Activated naive CD8-positive, alpha-beta T cell treated with anti-CD3 and anti-CD28 coated beads for 36 hours (primary cell): ENCODE measurements at places on chromosomes 12 and 14. TPM values are rescaled to one million over a fixed set of nuclear protein-coding genes. Genes with fewer than 3 reads are reported as not detected.

PRB2 gene
- total RNA-seq = not detected

DNA sequence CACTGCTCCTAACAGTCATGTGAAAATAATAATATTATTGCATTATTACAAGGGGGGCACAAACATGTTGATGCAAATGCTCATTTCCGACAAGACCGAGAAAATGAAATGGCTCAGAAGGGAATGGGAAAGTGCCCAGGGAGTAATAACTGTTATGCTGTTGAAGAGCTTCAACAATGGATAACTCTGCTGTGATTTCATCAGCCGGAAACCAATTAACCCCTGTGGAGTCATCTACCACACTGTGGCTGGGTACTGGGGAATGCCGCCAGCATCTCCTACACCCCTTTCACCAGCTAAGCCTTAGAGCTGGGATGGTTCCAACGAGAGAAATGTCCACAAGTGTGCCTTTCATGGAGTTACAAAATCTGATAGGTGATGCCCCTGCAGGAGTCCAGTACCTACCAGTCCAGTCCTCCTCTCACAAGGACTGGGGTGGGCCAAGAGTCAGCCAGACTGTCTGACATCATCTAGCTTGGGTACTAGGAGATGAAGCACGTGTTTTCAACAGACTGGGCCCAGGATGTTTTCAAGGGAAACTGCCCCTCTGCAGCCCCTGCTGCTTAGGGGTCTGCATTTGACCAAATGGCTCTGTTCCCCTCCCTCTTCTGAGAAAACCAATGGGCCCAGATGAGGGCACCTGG is 509.3 kb upstream of the CCDC196 start:
- H3K36me3 ChIP-seq = no peaks in the 10 kb centered on the region
- no peak for DNase-seq
- H3K4me3 ChIP-seq = no peak overlapping the region
- no peak overlapping the region for H3K27ac ChIP-seq

- no peaks in the 10 kb centered on the region for H3K4me1 ChIP-seq
- DNase-seq = no peak
- H3K27ac ChIP-seq = no peak overlapping the region
- no peaks in the 10 kb centered on the region for H3K36me3 ChIP-seq
- H3K4me3 ChIP-seq = no peak overlapping the region
These were observed 65.9 kb downstream of the AVPR1A start for GRCh38 chr12:63085120-63085519.

GRCh38 chr12:12542964-12543363 is 19.7 kb downstream of the DUSP16 start:
- no peak overlapping the region for H3K27ac ChIP-seq
- H3K4me3 ChIP-seq = no peak overlapping the region
- H3K4me1 ChIP-seq = peaks cover 22% of the 10 kb centered on the region
- peaks cover 11% of the 10 kb centered on the region for H3K36me3 ChIP-seq

GRCh38 chr12:92356425-92356824 is 210.8 kb upstream of the BTG1 start:
- peaks cover 52% of the 10 kb centered on the region for H3K36me3 ChIP-seq
- peaks cover 33% of the 10 kb centered on the region for H3K4me1 ChIP-seq
- H3K27me3 ChIP-seq = no peaks in the 10 kb centered on the region
- no peak overlapping the region for H3K4me3 ChIP-seq
- H3K27ac ChIP-seq = no peak overlapping the region
- DNase-seq = no peak

GPR65 gene
- 17.5 TPM for total RNA-seq
